ENCODE measurements at places on chromosomes 12 and 14.

GRCh38 chr12:73076760-73077159 is 804.6 kb downstream of the TRHDE start:
- no peak for DNase-seq

DNA sequence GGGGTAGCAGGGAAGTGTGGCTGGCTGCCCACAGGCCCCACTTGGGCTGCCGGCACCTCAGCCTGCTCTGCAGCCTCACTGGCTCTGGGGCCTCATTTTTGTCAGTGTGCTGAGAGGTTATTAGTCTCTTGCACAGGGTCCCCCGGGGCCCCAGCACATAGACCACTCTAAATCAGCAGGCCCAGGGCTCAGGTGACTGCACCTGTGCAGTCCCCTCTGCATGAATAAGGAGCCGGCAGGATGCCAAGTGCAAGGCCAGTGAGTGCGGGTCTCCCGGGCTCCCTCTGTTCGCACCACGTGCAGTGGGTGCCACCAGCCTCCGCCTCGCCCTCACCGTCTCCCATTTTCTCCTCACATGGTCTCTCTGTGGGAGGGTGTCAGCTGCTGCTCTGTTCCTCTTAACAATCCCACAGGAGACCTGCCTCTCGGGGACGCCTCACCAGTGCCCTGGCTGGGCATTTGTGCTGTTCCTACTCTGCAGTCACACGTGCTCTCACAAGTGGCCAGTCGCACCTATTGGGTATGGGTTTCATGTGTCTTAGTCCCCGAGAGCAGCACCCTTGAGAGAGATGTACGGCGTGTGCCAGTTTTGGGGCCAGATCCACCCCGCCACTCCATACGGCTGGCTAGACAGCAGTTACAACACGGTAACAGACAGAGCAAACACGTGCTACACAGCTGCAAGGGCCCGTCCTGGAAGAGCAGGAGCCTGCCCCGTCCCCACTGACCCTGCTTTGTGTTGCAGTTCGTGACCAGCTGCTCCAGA is 40.4 kb downstream of the MMAB start:
- DNase-seq = no peak

GRCh38 chr12:21265932-21266331 is 68.8 kb downstream of the SLCO1A2 start:
- no peak for DNase-seq

GRCh38 chr14:66758031-66758613 is 250.2 kb downstream of the GPHN start:
- no peak for DNase-seq

- no peak for DNase-seq
Measured at GRCh38 chr14:50624447-50624846, 43.7 kb downstream of the SAV1 start.

- DNase-seq = no peak
Measured at GRCh38 chr12:106582641-106583230, at the start of gene RFX4. Gene RFX4 (plus strand): TSS chr12:106583004. CDS start chr12:106583321, 317 bp downstream.

- DNase-seq = no peak
Measured at GRCh38 chr12:74775276-74775675, 237.6 kb downstream of the ATXN7L3B start.

GRCh38 chr12:57609101-57609780 is 2.0 kb upstream of the ARHGEF25 start:
- no peak for DNase-seq

DNA sequence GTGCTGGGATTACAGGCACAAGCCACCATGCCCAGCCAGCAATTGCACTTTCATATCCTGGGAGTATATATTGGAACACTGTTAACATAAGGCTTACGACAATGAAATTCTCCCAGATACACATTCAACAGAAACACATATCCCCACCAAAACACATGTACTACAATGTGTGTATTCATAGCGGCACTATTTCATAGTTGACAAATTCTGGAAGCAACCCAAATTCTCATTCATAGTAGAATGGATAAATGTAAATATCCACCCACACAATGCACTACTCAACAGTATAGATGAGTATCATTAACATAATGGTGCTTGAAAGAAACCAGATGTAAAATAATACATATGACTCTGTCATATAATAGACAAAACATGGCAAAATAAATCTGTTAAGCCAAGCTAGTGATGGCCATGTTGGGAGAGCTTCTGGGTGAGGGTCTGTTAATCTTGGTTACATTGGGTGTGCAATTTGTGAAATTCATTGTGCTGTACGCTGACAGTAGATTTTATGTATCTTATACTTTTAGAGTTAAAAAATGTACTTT is 2.6 kb upstream of the DNAAF2 start:
- DNase-seq = no peak

GRCh38 chr14:101219896-101220703 is 316.6 kb upstream of the RTL1 start:
- no peak for DNase-seq

- DNase-seq = no peak
Measured at GRCh38 chr12:38139456-38139855, 177.1 kb upstream of the ALG10B start.

- no peak for DNase-seq
Measured at GRCh38 chr14:33740531-33740930, 210.3 kb downstream of the EGLN3 start.

DNA sequence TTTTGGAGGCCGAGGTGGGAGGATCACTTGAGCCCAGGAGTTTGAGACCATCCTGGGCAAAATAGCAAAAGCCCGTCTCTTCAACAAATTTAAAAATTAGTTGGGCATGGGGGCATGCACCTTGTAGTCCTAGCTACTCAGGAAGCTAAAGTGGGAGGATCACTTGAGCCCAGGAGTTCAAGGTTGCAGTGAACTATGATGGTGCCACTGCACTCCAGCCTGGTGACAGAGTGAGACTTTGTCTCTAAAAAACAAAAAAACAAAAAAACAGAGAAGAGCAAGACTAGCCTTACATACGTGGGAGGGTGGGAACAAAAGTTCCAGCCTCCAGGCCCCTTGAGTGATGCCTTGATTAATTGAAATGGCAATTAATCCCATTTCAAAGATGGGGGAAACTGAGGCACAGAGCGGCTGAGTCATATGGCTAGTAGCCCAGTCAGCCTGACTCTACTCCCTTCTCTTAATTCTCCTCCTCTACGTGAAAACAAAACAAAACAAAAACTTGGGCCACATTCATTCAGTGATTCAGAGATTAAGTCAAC is 3.3 kb upstream of the FAM222A start:
- no peak for DNase-seq

DNA sequence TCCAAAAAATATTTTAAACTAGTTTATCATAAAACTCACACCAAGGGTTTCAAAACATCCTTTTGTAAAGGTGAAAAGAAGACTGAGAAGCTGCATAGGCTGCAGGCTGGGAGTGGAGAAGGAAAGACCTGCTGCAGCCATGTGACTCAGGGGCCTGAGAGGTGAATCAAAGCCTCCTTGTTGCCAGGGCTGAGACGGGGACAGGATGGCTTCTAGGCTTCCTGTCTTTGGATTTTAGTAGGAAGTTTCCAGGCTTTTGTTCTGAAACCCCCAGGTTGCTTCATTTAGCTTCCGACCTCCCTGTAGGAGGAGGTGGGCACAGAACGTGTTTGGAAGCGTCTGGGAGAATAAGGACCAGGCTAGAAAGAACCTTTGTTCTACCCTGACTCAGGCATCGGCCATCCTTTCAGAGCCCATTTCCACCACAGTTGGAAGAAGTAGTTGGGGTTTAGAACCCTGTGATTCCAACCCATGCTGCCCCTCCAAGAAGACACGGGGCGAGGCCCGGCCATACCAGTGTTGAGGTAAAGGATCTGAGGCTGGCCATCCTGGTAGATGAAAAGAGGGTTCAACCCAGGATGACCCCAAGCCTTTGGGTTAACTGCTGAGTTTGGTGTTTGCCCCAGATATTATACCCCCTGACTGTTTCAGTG is 122.4 kb downstream of the SLC25A47 start:
- no peak for DNase-seq

DNA sequence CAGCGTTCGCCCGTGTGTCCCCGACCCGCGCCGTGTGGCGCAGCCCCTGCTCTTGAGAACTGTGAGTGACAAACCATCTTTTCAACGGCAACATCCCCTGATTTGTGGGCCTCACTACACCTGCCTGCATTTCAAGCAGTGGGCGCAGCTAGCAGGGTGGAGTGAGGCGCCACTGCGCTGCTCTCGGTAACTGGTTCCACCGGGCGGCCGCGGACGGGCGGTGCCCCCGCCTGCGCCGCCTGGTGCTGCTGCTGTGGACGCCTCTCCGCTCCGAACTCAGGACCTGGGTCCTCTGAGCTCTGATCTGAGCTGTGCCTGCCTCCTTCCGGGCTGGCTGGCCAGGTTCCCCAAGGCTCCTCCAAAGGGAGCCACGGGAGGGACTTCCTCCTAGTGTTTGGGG is 5.9 kb upstream of the DEGS2 start:
- no peak for DNase-seq

DNA sequence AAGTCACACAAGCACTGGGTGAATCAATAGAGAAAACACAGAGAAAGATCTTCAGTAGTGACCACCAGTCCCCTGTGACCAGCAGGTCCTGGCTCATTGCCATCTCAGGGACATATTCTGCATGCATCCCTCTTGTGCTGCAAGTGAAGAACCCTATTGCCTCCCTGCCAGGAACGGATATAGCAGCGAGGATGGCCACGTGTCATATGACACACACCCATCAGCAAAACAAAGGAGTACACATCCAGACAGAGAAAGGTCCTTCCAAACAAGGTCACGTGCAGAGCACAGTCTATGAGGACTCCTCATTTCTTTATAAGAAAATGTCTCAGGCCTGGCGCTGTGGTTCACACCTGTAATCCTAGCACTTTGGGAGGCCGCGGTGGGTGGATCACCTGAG is 638.4 kb downstream of the FLRT2 start:
- DNase-seq = no peak

DNA sequence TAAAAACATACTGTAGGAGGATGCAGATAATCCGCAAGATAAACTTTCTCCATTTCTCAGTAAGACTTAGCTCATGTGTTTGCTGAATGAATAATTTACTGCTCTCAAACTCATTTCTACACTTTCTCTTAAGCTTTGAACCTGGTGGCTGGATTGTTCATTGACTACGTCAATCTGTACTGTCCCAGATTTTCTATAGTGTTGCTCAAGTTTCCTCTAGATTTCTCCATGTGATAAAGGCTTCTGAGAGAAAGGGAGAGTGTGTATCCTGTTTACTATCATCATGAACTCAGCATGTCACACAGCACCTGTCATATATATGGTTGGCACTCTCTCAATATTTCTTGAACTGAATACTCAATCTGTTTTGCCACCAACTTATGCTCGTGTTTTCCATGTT is 518.0 kb upstream of the TBX3 start:
- no peak for DNase-seq

- DNase-seq = no peak
Measured at GRCh38 chr12:125282921-125283320, 217.7 kb downstream of the AACS start.

- DNase-seq = no peak
Measured at GRCh38 chr12:19082365-19082911, 47.1 kb upstream of the PLEKHA5 start.

DNA sequence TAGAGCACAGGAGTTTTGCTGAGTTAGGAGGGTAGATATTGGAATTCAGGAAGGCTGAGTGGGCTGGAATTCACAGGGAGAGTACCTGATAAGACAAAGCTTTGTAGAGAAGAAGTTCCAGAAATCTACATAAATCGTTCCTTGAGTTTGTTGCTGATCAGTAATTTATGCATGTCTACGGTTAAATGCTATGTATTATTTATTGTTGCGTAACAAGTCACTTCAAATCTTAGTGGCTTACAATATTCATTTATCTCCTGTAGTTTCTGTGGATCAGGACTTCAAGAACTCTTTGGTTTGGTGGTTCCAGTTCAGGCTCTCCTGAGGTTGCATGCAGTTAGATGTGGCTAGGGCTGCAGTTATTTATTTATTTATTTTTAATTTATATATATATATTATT is 7.8 kb downstream of the PUS7L start:
- DNase-seq = no peak

DNA sequence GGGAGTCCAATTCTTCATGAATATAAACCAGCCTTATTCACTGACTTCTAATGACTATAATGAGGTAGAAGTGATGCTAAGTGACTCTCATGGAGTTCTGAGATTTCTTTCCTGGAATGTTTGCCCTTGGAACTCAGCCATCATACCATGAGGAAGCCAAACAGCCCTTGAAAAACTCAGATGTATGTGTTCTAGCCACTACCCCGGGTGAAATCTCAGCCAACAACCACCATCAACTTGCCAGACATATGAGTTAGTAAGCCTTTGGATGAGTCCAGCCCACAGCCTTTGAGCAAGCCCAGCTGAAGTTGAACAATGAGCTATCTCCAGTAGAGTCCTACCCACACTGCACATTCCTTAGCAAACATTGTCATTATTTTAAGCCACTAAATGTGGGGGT is 149.5 kb downstream of the SLC6A15 start:
- DNase-seq = no peak

- no peak for DNase-seq
Measured at GRCh38 chr14:100410056-100410565, 87.0 kb downstream of the SLC25A47 start.

DNA sequence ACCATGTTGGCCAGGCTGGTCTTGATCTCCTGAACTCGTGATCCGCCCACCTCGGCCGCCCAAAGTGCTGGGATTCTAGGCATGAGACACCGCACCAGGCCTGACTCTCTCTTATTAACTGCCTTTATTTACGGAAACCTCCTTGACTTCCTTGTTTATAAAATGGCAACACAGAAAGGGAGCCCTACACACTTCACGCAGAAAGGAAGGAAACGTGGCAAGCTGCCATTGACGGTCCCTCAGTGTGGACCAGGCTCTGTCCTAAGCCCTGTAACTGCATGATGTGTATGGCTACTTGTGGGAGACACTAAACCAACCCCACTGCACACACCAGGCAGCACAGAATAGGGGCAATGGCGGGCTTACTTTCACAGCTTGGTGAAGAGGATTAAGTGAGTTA is 11.7 kb downstream of the CINP start:
- DNase-seq = no peak

GRCh38 chr14:89589400-89590118 is 172.5 kb upstream of the FOXN3 start:
- DNase-seq = no peak

DNA sequence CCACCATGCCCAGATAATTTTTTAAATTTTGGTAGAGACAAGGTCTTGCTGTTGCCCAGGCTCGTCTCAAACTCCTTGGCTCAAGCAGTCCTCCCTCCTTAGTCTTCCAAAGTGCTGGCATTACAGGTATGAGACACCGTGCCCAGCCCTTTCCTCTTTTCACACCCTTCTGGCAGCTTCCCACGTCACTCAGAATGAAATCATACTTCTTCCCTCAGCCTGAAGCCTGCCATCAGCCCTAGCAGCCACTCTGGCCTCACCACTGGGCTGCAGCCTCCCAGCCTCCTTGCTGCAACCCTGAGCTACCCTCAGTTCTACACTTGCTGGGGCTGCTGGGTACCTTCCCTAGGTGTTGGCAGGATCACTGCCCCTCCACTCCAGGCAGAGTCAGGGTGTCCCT is 18.2 kb downstream of the ANKRD9 start:
- DNase-seq = no peak

DNA sequence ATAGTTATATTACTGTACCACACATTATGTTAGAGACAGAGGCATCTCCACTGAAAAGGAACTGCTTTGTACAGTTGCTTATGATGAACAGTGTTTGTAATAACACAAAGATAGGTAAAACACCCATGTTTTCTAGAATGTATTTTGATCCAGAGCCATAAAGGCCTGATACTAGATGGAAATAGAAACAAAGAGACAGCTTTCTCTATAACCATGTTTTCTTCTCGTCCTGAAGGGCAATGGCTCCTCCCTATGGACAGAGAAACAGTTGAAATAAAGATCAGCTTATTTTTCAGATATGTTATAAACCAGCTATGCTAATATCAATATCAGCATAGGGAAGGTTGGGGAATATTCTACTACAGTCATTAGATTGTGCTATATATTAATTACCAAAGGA is 109.2 kb downstream of the ATXN7L3B start:
- no peak for DNase-seq

- DNase-seq = no peak
Measured at GRCh38 chr12:111056618-111057521, 136.5 kb upstream of the MYL2 start.
